ENCODE measurements at places on chromosomes 1 and 21.

GRCh38 chr1:94675373-94675772, 133.8 kb upstream of the F3 start:
- no peak for DNase-seq

DNA sequence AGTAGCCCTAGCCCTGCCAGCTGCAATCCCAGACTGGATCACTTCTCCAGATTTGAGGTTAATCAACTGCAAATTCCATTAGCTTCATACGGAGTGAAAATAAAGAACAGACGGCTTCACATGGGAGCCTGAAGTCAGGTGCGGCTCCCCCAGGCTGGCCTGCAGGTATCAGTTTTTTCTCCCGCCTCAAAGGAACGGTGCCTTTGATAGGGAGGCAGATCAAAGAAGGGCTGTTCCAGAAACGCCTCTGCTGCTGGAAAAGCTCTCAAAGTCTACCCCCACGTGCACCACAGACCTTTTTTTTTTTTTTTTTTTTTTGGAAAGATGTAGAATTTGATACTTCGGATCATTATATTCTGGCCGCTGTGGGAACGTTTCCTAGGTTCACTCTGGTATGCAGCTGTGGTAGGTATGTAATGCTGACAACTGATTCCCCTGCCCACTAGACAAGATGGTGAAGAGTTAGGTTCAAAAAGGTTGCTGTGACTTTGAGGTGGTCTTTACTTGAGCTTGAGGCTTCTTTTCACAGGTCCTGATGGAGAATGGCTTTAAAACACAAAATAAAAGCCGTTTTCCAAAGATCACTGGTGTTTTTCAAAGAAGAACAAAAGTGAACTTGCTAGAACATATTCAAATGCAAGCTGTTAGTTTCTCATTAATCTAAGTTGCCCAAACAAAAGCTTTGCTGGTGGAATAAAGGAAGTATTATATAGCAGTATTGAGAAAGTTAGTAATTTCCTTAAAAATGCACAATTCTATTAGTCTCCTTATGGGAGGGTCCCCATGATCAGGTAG, 189.0 kb upstream of the NFIA start:
- DNase-seq = no peak

DNA sequence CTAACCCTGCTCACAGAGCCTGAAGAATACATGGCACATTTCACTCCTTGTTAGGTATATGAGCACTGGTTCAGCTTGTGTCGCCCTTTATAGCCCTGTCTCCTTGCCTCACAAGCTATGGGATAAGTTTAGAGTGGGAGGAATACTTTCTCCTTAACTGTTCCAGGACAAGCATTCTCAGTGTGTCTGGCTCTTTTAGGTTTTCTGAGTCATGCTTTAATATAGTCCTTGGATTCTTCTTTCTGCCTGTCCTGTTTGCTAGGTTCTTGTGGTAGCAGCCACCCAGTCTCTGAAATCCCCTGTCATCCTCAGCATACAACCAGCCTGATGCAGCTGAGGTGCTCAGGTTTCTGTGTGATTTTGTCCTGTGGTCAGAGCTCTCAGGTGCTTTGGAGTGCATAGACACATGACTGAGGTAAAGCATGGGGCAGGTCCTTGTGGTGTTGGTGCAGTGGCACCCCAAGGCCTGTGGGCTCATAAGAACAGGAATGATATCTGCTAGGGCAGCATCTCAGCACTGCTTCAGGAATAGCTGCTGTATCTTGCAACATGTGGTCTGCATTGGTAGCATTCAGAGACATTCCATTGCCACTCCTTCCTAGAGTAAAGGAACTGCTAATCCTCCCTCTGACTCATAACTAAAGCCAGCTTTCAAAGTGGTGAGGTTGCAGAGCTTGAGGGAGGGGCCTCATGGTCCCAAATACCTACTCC, 14.2 kb upstream of the CASQ2 start:
- DNase-seq = no peak

GRCh38 chr1:221797506-221797905, 55.6 kb upstream of the DUSP10 start:
- DNase-seq = no peak

- no peak for DNase-seq
Measured at GRCh38 chr21:28719723-28720122, 273.0 kb downstream of the LTN1 start.

DNA sequence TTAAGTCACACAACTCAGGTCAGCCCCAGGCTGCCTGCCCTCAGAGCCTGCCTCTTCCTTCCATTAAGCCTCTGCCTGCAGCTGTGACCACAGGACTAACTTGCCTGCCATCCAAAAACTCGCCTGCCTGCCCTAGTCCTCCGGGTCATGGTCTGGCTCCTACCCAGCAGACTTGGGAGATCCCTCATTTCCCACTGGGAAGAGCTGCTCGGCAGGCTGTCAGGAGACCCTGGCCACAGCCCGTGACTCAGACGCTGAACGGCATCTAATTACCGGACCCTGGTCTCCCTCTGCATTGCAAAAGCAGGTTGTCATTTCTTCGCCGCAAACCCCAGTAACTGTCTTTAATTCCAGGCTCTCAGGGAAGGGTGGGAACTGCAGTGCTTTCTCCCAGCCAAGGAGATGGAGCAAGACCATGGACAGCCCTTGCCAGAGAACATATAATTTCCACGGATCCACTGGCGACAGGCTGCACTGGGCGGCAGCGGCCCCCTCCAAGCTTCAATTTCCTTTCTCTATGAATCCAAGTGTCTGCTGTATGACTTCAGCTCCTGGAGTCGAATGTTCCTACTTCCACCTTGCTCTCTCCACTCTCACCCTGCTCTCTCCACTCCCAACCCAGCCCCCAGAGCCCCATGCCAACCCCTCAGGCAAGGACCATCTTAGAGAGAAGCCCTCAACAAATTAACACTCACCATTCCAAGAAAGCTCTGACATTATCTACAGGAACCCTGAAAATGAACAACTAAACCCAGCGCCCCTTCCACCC, 20.4 kb downstream of the OLFML2B start:
- DNase-seq = peak; percentile 77

DNA sequence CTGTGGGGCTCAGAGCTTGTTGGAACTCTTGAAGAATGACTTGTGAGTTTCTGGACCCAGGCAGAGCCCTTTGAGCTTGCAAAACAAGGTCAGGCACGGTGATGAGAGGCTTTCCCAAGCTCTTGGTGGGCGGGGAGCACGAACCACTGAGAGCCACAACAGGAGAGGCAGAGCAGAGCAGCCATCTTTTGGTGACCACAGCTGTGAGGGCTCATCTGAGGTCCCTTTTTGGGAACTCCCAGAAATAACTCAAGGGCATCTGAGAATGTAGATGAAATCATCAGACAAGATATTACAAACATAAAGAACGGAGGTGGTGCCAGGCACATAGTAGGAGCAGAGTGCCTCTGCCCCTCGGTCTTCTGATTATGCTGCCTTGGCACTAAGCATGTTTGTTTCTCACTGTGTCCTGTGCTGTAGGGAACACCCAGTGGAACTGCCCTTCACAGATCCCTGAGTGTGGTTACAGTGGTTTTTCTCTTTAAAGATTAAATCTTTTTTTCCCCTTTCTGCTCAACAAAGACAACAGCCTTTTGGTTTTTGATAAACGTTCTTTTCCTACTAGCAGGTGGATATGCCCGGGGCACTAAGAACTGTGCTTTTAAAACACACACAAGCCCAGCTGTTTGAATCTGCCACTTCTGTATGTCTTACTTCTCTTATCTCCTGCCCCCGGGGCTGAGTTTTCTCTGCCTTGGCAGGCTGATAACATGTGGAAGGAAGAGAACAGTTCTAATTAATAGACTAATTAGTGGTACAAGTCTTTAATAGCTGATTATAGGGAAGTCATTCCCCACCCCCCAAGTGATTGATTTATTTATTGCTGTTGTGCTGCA, 37.7 kb downstream of the CD34 start:
- DNase-seq = no peak

DNA sequence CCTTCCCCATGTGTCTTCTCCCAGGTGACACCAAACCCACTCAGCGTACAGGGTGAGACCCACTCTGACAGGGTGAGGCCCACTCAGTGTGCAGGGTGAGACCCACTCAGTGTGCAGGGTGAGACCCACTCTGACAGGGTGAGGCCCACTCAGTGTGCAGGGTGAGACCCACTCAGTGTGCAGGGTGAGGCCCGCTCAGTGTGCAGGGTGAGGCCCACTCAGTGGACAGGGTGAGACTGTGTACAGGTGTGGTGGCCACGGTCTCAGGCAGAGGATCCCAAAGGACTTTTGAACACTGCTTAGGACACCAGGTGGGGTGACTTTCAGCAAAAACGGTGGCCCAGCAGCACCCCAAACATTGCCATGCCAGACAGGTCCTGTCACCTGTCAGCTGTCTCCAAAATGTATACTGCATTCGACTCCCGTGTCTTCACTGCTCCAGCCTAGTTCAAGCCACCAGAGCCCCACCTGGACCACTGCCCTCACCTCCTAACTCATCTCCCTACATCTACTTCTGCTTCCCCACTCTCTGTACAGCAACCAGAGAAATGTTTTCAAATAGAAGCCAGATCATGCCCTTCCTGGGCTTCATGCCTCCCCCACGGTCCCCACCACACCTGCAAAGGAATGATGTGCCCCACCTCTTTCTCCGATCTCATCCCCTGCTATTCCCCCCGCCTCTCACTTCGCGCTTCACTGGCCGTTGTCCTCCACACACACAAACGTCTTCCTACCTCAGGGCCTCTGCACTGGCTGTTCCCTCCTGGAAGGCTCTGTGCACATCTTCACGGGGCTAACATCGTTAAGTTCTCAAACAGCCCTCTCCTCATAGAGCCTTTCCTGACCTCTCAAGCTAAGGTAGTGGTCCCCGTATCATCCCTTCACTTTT, 52.1 kb downstream of the ACBD3 start:
- peak; percentile 53 for DNase-seq

DNA sequence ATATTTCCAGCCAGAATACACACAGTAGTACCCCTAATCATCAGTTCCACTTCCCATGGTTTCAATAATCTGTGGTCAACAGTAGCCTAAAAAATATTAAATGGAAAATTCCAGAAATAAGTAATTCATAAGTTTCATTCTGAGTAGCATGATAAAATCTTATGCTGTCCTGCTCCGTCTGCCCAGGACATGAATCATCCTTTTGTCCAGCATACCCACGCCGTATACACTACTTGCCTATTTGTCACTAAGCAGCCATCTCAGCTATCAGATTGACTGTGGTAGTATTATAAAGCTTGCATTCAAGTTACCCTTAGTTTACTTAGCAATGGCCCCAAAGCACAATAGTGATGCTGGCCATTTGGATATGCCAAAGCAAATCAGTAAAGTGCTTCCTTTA, 118.7 kb downstream of the SLC5A9 start:
- no peak for DNase-seq

GRCh38 chr1:157087030-157087429, 12.6 kb downstream of the ETV3L start:
- peak; percentile 10 for DNase-seq

GRCh38 chr1:152457561-152457960, 43.5 kb upstream of the CRNN start:
- no peak for DNase-seq

DNA sequence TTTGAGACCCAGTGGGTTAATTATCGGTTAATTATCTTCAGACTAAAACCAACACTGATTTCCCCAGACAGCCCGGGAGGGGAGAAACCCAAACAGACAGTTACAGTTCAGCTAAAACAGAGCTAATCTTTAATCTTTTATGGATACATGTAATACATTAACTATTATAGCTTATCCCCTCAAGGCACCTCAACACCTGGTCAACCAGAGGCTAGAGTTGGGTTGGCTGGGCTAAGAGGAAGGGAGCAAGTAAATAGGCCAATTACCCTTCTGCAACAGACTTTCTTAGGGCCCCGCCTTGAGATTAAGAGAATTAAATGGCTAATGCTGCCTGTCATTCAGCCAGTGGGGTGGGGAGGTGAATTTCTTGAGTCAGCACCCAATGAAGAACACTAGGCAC, 6.6 kb upstream of the MED18 start:
- DNase-seq = no peak
